ENCODE measurements at places on chromosomes 5 and 9.

GRCh38 chr5:53929570-53929969 is 369.1 kb downstream of the NDUFS4 start:
- no peak for DNase-seq

DNA sequence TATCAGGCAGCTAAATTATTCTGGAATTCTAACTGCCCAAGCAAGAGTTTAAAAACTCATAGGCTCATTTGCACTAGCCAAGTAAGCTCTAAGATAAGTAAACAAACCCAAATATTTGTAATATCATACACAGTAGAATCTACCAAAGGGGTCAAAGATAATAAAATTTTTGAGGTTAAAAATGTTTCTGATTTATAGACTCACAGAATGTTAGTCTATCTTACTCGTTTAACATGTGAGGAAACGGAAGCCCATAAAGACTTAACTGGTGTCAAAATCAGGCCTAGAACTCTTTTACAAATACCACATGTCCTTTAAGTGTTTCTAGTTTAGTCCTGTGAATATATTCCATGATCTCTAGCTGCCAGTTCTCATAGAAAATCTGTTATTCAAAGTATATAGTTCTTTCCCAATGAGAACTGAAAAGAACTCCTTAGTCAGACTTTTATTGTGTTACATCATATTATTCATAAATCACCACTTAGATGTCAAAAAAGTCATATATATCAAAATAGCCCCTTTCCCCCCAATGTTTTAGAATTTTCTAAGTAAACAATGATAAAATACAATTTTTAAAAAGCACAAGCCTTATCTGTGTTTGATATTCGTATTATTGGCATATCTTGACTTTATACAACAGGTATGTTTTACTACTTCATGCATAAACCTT is 13.9 kb downstream of the RAB14 start:
- no peak for DNase-seq

- no peak for DNase-seq
Observed at GRCh38 chr9:134420281-134420845, 94.1 kb downstream of the RXRA start.

- DNase-seq = no peak
Observed at GRCh38 chr5:43996221-43996620, 393.0 kb downstream of the FGF10 start.

GRCh38 chr9:18269561-18269960 is 204.4 kb upstream of the ADAMTSL1 start:
- no peak for DNase-seq
